ENCODE measurements at places on chromosomes 1 and 21. TPM values are rescaled to one million over a fixed set of nuclear protein-coding genes. Genes with fewer than 3 reads are reported as not detected.

SZRD1 gene
- 24.1 TPM for total RNA-seq

- no peak for DNase-seq
These were observed 733.3 kb downstream of the PTPRU start for GRCh38 chr1:29969576-29969975.

DNA sequence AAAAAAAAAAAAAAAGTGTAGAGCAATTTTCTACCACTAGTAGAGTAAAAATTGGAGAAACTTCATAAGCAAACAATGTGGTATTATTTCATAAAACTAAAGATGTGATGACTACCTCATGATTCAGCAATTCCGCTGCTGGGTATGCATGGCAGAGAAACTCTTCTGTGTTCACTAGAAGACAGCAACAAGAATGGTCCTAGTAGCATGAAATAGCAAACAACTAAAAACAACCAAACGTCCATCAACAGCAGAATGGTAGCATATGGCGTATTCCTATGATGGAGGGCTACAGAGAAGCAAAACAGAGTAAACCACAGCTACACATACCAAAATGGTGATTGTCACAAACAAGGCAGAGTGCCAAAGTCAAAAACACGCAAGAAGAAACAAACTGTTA is 18.9 kb downstream of the HTR1D start:
- no peak for DNase-seq

DNA sequence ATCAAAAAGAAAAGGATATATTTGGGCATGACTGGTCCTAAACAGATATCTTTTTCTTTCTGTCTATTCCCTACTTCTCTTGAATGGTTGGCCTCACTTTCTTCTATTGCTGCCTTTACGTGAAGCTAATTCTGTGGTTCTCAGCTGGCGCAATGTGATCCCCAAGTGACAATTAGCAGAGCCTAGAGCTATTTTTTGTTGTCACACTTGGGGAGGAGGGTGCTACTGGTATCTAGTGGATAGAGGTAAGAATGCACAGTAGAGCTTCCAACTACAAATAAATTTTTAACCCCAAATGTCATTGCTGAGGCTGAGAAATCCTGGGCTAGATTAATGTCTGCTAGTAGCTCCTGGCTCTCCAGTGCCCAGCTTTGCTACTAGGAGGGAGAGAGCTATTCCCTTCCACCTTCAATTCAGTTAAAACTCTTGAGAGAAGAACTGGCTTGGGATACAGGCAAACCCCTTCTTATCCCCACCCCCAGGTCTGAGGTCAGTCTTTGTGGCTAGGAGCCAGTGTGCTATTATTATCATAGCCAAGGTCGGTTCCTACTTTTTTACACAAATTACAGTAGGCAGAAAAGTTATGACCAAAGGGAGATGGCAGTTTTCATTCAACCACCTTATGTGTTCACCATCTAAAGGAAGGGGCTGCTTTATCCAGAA is 102.1 kb downstream of the SNX7 start:
- DNase-seq = peak; percentile 10

DNA sequence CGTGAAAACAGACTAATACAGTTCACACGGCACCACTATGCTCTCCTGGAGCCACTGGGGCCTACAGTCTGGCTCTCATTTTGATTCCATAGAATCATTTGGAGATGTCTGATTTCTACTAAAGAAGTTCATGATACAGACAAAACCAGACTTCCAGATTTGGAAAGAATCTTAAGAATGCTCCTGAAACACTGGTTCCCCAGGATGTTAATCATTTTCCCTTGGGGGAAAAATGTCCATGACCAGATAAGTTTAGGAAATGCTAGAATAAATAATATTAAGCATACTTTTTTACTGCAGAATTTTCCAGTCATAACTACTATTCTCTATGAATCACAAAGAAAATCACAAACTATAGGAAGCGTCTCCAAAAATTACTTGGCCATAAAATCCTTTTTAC is 63.0 kb upstream of the RGS7 start:
- DNase-seq = no peak

DNA sequence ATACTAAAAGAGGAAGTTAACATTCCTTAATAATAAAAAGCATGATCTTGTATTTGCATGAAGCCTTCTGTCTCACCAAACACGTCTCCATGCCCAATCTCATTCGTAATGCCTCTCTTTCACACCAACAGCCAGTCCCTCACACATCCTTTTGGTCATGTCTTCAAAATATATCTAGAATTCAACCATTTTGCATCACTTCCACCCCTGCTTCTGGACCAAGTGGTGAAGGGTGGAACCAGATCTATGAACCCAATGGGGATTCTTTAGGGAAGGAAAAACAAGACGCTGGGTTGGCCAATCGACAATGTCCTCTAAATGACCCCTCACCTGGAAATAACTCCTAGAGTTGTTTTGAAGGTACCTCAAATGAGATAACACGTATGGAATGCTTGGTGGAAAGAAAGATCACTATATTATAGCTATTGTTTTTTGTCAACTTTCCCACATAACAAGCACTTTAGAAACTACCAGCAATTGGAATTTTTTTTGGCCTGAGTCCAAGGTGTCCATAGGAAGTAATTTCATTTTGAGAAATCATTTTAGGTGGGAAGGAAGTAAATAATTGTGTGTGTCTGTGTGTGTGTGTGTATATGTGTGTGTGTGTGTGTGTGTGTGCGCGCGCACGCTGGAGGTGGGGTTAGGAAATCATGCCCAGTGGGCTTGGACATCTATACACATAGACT is at the start of gene KCNA10:
Gene KCNA10, minus strand, starts transcription at position 51 of the 686 bp plus-strand sequence. CDS start 388 bp downstream, outside the sequence.
- no peak for DNase-seq

FGR gene
- total RNA-seq = 0.96 TPM

GRCh38 chr1:85048296-85049064 is at the start of gene MCOLN3:
Gene MCOLN3, minus strand, starts transcription at chr1:85048500. Its CDS starts 3,140 bp downstream, at chr1:85045360.
- DNase-seq = no peak

DNA sequence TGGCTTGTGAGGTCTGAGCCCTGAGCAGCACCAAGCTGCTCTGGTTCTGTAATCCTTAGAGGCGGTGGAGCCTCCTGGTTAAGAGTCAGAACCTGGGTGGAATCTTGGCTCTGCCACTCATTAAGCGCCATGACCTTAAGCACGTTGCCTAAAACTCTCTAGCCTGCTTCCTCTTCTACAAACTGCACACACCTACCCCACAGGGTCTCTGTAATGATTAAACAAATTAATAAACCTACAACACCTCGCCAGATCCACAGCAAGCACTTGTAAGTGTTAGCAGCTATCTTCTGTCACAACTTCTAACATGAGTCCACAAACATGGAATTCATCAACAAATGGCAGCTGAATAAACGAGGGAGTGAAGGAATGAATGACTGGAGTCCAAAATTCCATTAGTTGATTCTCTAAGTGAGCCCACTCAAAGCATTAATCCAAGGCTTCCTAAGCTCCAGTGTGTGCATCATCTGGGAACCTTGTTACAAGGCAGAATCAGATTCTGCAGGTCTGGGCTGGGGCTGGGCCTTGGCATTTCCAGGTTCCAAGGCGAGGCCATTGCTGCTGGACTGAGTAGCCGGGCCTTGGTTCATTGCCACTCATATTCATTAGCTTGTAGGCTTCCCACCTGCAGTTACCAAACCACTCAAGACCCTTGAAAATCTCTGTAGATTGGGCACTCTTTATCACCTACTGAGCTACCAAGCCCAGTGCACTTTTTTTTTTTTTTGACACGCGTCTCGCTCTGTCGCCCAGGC is 168.6 kb downstream of the HIVEP3 start:
- no peak for DNase-seq

KRTAP21-2 gene
- not detected for total RNA-seq

CACNA1E gene
- 2.2 TPM for total RNA-seq

BATF3 gene
- 44.8 TPM for total RNA-seq

GRCh38 chr1:180228648-180229482 is 1.2 kb upstream of the LHX4 start:
- no peak for DNase-seq

INAVA gene
- total RNA-seq = 3.6 TPM

XCL1 gene
- 6.5 TPM for total RNA-seq

DNA sequence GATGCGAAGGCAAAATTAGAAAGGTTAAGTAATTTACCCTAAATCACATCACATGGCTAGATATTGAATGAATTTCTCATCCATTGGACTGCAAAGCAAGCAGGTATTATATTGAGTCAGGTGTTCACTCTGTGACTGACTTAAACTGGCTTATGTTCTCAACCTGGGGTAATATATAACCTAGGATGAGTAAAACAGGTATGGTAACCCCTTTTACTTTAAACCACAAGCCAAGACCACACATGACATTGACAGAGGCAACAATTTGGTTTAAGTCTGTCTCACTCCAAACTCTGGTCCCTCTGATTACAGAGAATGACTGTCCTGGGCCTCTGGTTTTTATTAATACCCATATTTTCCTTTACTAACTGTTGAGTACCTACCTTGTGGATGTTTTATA is 33.3 kb downstream of the MAEL start:
- no peak for DNase-seq

CYP4X1 gene
- not detected for total RNA-seq

FAM3B gene
- total RNA-seq = 0.72 TPM

SLC26A9 gene
- total RNA-seq = 0.24 TPM

DNA sequence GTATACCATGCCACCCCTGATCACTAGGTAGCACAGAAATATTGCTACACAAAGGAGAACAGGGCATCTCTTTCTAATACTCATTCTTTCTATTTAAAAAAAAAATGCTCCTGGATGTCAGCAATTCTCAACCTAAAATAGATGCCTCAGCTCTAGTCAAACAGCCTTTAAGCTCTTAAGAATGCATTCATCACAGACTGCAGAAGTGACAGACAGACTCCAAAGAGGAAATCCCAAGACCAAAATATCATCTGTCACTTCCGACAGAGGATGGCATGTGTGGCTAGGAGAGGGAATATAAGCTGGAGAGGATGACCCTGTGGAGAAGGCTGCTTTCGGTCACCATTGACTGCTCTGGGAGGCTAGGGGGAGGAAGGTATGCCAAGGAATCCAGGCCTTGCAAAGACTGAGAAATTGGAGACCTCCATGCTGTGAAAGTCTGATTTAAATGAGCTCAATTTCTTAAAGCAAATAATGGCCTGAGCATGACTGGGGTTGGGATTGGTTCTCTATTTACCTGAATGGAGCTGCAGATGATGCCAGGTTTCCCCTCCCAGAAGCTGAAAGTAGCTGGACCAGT is 277.4 kb downstream of the BRINP2 start:
- no peak for DNase-seq

DNA sequence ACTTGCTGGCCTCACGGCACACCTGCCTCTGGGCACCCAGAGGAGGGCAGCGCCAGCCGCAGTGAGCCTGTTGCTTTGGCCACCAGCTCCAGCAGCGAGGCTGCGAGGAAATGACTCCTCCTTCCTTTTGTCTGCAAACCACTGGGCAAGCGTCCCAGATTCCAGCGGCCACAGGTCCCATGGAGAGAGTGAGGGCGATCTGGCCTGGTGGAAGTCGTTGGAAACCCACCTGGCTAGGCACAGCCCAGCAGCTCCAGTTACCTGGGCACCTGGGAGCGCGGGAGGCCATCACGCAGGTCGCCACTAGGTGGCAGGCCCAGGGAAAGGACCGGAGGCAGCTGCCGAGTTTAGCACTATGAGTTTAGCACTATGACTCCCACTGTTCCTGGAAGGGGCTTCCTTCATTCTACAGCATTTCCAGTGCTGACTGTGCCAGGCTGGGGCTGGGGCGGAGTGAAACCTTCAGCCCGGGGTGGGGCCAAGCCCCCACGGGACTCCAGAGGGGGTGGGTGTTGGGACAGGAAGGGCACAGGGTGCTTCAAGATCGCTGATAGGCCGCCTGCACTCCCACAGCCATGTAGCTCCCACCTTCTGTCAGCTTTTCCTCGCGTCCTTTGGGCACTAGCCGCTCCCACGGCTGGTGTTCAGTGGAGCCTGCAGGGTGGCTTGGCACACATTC is 1.1 kb upstream of the ESPN start:
- DNase-seq = no peak

GRCh38 chr1:55301912-55302311 is 86.7 kb upstream of the USP24 start:
- DNase-seq = no peak

GRCh38 chr1:205942631-205943159 is 561 bp downstream of the SLC26A9 start:
- DNase-seq = peak; percentile 71

- no peak for DNase-seq
These were observed 82.2 kb upstream of the LMO4 start for GRCh38 chr1:87246436-87246835.

LRRC53 gene
- total RNA-seq = 10.4 TPM

DNA sequence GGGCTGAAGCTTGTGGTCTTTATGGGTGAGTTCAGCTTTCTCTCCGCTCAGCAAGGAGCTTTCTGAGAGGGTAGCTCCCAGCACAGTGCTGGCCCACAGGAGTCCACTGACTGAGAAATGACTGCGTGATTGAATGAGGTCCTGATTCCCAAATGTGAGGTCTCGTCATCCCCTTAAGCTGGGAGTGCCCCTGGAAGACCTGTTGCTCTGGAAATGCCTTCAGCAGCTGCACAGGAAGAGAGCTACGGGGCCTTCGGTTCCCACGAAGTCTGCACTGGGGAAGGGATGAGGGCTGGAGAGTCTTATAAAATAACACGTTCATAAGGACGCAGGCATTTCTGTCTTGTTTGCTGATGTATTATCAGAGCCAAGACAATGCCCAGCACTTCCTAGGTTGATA is 14.0 kb downstream of the TNNT2 start:
- no peak for DNase-seq

DNA sequence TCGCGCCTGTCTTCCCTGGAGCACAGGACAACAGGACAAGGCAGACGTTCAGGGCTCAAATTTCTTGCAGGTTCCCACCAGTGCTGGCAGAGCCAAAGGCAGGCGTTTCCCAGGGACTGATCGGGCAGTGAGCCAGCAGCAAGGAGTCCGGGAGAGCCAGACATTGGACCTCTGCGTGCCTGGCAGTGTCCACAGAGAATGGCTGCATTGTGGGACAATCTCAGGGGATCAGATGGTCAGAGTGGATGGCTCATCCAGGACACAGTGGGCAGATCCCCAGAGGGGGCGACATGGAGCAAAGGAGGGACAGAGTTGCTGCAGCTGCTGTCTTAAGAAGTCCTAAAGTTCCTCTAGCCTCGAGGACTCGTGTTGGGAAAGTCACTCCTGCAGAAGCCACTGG is 4.6 kb downstream of the TMEM63A start:
- peak; percentile 50 for DNase-seq

CSF1 gene
- total RNA-seq = 5.8 TPM

CRYAA gene
- total RNA-seq = not detected

GRCh38 chr1:39671433-39671792 is 494 bp downstream of the NT5C1A start:
- DNase-seq = peak; percentile 36
